Stimulated activated naive CD8-positive, alpha-beta T cell treated with anti-CD3 and anti-CD28 coated beads, Interleukin-15, Interleukin-2, amounts not matched to agents 100 U/mL and 50 U/mL, for 24 hours (primary cell): ENCODE measurements at places on chromosomes 13 and 19.

- peak; percentile 75 for DNase-seq
Measured at GRCh38 chr19:55080121-55080967, 4.7 kb downstream of the EPS8L1 start.

DNA sequence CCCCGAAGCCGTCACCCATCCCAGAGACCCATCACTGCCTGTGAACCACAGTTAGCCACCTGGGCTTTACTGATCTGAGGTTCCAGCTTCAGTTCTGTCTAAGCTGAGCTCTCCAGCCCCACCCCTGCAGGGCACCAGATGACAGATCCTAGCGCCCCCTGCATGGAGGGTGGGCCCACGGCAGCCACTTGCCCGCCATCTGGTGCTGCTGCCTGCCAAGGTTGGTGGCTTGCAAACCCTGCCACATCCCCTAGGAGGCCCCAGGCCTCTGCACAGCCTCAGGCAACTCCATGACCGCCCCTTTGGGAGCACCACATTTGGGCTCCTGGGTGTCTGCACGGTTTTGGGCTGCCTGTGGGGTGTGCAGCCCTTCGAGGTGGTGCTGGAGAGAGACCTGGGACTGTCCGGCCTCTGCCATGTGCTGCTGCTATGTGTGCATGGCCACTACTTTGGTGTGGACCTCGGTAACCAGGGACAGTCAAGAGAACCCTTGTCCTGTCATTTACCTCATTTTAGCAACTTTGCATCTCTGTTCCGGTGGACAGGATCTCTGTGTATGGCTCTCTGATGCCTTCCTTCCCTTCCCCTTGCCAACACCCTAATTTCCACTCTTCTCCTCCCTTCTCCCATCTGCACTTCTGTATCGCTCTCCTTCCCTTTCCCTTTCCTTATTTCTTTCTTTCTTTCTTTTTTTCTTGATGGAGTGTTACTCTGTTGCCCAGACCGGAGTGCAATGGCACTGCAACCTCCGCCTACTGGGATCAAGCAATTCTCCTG lies 17.4 kb upstream of the SDHAF1 start:
- peak; percentile 41 for DNase-seq

DNA sequence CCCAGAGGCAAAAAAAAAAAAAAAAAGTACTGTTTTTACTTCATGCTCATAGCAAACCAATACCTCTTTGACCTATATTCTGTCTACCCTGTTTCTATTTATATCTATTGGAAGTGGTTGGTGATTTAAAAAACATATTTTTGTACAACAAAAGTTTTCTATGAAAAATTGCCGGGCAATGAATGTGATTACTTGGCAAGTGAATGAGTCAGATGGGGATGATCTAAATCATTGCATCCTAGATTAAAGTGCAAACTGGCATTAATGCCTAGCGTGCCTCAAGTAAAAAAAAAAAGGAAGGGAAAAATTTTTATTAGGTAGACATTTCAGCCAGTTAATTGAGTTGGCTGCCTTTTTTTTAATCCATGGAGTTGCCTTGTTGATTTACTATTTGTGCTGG lies 500.6 kb downstream of the KCTD12 start:
- DNase-seq = no peak

- no peak for DNase-seq
Measured at GRCh38 chr19:56083668-56084067, 37.4 kb downstream of the ZNF787 start.

- DNase-seq = no peak
Measured at GRCh38 chr13:104315606-104316005, 1249.4 kb upstream of the SLC10A2 start.

GRCh38 chr19:39814595-39814994 lies 19.4 kb downstream of the DYRK1B start:
- DNase-seq = no peak

DNA sequence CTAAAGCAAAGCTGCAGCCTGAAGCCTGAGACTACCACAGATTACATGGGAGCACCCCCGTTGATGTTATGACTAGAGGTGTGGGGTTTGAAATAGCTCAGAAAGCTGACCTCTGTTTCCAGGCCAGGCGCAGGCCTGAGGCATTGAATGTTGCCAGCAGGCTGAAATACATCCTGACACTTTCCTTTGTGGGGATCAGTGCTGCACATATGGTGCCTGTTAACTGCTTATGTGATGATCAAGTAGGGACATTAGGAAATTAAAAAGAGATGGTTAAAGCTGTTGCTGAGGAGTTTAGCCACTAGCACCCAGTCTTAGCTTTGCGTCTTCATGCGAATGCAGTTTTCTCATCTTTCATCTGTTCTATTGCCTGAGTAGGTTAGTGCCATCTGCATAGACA lies 83.2 kb downstream of the CCNA1 start:
- no peak for DNase-seq

- DNase-seq = no peak
Measured at GRCh38 chr13:78228211-78228610, 309.6 kb upstream of the EDNRB start.

GRCh38 chr13:111604097-111604496 lies 283.7 kb downstream of the TEX29 start:
- no peak for DNase-seq

DNA sequence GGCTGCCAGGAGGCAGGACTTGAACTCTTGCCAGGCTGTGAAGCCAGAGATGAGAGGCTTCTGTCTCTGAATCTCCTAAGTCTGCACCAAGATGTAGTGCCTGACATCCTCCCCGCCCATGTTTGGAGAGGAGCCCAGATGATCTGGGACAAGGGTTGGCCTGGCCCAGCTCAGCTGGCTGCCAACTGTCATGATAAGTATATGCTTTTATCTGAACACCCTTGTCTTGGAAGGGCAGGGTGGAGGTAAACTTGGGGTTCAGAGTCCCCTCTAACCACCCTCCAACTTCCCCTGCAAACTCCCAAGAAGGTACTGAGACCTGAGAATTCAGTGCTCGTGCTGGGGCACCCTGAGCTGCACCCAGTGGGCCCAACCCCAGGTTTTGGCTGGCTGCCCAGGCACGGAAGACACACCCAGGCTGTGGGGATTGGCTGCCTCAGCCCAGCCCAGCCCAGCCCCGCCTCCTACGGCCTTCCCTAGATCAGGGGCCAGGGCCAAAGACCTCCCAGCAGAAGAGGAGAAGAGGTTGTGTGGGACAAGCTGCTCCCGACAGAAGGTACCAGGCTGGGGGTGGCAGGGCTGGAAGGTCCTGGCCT lies at the start of gene CYP4F12:
Gene CYP4F12 (plus strand): TSS at position 508 of the 596 bp plus-strand sequence. CDS start 443 bp downstream, outside the sequence.
- DNase-seq = peak; percentile 28

- DNase-seq = no peak
Measured at GRCh38 chr13:40963927-40964326, 55.2 kb downstream of the ELF1 start.

DNA sequence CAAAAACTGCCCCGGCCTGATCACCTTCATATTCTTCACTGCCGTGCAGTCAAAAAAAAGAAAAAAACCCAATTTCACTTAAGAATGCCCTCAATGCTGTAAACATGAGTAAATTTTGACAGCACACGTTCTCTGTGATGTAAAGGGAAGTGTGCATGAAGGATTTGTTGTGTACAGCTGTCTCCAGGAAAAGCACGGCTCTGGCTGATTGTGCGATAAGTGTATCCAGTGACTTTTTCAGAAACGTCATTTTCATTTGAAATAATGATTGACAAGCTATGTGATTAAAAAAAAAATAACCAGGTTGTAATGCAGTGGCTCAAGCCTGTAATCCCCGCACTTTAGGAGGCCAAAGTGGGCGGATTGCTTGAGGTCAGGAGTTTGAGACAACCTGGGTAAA lies 39.6 kb downstream of the ANKRD10 start:
- no peak for DNase-seq

- no peak for DNase-seq
Measured at GRCh38 chr19:53130506-53130905, 2.2 kb downstream of the ZNF415 start.

DNA sequence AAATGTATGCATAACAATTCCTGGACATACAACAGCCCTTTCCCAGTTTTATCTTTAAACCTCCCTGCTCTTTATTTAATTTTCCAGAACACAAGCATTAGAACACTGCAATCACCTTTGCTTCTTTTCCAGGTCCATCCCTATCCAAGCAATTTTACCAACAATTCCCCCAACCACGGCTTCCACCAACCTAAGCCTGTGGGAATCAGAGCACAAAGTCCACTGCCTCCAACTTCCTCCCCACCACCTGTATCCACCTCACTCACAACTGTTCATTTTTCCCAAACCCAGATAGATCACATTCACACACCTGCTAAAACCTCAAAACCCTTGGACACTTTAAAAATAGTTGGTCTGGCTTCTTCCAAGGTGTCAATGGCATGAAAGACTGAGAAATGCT lies 39.5 kb downstream of the FOXO1 start:
- no peak for DNase-seq

DNA sequence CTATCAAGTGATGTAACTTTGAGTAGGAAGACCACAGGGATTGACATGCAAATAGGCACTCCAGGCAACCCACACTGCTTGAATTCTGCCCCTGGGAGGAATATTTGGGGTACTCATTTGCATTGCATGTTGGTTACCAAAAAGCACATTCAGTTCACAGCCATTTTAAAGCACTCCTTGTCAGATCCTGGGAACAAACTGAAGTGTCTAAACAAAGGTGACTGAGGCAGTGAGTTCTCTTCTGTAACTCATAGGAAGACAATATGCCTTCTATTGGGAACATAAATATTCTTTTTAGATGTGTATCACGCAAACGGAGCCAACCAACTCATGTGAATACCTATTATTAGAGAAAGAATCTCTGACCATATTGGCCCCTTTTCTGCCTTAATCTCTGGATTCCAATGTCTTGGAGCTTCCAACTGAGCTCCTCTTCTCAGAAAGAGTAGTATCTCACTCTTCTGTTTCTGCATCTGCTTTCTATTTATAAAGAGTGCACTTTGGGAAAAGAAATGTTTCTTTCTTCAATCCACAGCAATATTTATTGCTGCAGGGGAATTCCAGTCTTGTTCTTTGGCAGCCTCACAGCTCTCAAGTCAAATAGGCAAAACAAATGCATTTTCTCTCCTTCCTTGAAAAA lies 125.7 kb upstream of the NBEA start:
- DNase-seq = no peak

- peak; percentile 48 for DNase-seq
Measured at GRCh38 chr19:10760273-10760944, 42.5 kb downstream of the DNM2 start.

DNA sequence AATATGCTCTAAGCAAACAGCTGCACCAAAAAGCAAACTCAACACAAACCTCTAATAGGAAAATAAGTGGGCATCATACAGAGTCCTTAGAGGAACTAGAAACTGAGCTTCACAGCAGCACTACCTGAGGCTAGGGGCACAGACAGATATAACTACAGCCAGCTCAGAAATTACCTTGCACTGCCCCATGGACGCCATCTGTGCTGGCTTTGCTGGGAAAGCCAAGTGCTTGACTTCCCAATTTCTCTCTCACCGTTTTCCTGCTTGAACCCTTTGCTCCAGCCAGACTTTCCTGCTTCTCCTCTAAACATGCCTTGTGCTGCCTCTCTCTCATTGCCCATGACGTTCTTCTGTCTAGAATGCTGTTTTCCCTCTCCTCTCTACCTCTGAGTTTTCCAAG lies 29.3 kb downstream of the MTUS2 start:
- DNase-seq = no peak

DNA sequence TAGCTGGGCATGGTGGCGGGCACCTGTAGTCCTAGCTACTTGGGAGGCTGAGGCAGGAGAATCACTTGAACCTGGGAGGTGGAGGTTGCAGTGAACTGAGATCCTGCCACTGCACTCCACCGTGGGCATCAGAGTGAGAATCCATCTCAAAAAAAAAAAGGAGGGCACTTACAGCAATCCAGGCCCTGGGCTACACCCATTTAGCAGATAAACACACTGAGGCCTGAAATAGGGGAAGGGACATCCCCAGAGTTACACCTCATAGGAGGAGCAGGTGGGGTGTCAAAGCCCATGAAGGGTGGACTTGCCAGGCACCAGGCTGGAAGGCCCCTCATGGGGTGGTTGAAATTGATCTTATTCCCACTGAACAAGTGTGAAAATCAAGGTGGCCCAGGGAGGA lies 13.9 kb upstream of the PLAUR start:
- no peak for DNase-seq

- no peak for DNase-seq
Measured at GRCh38 chr13:110396913-110397381, 89.9 kb downstream of the COL4A2 start.

- DNase-seq = no peak
Measured at GRCh38 chr19:4568886-4569285, 9.4 kb upstream of the SEMA6B start.

DNA sequence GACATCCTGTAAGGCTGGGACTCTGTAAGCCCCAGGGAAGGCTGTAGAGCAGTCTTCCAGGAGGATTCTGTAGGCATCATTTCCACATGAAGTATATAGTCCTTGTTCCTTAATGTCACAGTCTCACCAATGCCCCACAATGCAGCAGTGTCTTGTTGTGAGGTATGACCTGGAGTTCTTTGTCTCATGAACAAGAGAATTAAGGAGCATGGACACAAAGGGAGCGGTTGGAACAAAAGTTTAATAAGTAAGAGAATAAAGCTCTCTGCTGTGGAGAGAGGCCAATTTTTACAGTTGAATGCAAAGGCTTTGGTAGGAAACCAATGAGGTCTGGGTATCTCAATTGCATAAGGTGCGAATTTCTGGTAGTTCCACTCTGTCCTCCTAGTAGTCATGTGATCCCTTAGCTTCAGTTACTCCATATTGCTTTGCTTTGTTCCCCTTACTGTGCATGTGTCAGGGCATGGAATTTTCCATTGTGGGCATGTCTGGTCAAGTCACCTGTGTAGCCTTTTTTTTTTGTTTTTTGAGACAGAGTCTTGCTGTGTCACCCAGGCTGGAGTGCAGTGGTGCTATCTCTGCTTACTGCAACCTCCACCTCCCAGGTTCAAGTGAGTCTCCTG lies 124.3 kb upstream of the TMTC4 start:
- DNase-seq = no peak

- no peak for DNase-seq
Measured at GRCh38 chr13:57253551-57253950, 86.6 kb downstream of the PRR20E start.

DNA sequence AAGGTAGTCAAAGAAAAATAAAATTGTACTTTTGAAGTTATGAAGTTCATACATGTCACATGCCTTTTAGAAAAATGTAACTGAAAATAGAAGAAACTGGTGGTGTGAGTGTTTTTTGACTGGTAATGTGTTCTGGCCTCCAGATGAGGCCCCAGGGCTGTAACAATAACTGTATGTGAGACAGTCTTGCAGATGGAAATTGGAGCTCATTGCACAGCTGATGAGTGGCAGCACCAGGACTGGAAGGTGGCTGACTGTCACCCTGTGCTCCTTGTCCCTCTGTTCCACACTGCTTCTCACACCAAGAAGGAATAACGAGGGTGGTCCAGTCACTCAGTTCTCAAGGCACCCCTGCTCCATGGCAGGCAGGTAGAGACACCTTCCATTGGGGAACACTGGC lies 215.6 kb downstream of the SLC7A1 start:
- no peak for DNase-seq

DNA sequence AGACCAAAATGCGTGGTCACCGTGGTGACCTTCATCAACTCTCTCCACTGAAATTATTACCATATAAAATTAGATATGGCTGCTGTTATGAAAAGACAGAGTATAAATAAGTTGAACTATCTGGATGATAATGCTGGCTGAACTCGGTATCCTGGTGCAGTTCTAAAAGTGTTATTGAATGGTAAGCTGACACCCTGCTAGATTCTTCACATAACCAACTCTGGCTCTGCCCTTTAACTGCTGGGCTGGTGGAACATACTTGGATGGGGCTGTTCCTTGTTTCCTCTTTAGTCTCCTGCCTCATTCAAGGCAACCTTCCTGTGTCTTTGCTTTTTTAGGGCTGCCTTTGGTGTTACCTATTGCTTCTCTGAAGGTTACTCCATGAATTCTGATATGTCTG lies 106.9 kb downstream of the FGF9 start:
- DNase-seq = no peak
